ENCODE measurements at places on chromosomes 3 and 15. TPM values are rescaled to one million over a fixed set of nuclear protein-coding genes. Genes with fewer than 3 reads are reported as not detected.

DNA sequence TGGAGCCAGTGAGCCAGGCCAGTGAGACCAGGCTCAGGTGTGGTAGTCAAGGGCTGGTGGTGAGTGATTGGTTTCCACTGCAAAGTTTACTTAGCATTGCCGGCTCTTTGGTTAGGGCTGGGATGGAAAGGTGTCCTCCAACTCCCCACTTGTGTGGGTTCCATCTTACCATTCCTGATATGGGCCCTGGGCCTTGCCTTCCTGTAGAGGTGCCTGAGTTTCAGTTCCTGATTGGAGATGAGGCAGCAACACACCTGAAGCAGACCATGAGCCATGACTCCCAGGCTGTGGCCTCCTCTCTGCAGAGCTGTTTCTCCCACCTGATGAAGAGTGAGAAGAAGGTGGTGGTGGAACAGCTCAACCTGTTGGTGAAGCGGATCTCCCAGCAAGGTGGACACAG is 3.1 kb downstream of the MPI start:
- DNase-seq, result no peak

- no peak for DNase-seq
Measured at GRCh38 chr3:173399044-173399443, 1.5 kb downstream of the NLGN1 start.

- no peak for DNase-seq
Measured at GRCh38 chr3:67662733-67663132, 8.3 kb upstream of the SUCLG2 start.

DNA sequence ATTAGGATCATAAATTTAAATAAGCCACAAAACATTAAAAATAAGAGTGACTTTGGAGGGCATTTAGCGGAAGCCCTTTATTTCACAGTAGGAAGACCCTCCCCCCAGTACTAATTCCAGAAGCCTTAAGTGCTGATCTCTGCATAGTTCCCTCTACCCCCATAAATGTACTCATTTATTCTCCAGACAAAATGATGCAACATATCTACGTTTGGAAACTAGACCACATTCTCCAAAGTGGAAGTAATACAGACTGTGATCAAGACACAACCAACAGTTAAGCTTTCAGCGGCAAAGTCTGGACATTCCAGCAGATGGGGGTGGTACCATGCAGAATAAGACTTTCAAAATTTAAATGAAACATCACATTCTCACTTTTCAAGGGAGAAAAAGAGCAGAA is 44.8 kb upstream of the RPS17 start:
- DNase-seq, result no peak

DNA sequence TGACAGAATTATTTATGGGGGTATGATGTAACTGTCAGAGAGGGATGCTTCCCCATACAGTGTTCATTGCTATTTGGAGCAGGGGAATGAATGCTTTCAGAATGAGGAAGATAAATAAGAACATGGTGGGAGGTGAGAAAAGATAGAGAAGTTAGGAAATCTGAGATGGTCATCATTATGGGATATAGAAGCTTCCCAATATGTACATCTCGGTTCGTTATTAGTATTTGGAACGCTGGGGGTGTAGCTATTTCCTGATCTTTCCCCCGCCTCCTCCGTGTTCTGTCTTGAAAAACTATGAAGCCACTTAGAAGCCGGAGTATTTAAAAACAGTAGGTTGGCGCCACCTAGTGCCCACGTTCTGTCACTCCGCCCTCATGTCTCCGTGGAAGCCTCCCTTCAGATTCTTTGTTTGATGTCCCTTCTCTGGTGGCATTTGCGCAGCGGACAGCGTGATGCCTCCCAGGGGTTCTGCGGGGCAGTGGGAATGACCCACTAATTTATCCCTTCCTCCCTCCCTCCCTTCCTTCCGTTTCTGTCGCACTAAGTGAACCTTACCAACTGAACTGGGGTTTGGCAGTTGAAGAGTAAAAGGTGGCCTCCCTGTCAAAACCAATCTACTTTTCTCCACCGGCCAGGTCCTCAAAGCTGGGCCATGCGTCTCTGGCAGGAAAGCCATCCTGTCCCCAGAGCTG is 184.5 kb downstream of the FEZF2 start:
- no peak for DNase-seq

GRCh38 chr3:173465112-173465511 is 67.6 kb downstream of the NLGN1 start:
- DNase-seq, result no peak

GRCh38 chr15:59904450-59905135 is 99.5 kb upstream of the FOXB1 start:
- DNase-seq, result no peak

GRCh38 chr15:35966781-35967180 is 420.8 kb upstream of the DPH6 start:
- no peak for DNase-seq

DNA sequence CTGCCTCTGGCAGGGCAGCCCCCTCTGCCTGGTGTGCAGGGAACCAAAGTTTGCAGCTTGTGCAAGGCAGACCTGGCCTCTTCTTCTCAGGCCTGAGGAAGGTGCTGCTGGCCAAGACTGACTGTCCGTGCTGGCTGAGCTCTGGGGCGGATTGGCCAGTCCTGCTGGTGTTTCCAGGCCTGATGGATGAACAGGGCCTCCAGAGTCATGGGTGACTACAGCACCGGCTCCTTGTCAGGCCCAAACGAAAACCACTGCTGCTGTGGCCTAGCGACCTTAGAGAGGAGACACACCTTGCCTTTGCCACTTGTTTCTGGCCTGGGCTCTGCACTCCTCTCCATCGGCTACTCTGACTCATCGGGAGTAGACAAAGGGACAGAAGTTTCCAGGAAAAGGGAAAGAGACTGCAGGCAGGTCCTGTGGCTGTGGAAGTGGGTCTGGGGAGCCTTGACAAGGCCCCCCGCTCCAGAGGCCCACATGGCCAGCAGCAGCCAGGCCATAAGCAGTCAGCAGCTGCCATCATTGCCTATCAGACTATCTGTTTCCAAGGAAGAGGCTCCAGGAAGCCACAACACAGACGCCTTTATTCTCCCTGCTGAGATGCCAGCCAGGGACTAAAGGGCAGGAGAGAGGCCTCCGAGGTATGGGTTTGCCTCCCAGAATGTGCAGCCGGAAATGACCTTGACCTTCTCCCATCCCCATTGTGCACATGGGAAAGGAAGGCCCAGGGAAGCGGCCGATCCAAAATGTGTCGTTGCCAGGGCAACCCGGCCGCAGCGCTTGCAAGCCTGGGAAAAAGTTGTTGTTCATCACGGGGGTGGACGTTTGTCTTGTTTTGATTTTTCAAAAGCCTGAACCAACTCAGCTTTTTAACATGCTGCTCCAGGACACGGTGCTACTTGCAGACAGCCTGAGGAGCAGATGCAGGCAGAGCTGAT is 160.5 kb downstream of the CHSY1 start:
- DNase-seq, result no peak

- DNase-seq, result no peak
Measured at GRCh38 chr3:128577711-128578110, 72.9 kb downstream of the RPN1 start.

DNA sequence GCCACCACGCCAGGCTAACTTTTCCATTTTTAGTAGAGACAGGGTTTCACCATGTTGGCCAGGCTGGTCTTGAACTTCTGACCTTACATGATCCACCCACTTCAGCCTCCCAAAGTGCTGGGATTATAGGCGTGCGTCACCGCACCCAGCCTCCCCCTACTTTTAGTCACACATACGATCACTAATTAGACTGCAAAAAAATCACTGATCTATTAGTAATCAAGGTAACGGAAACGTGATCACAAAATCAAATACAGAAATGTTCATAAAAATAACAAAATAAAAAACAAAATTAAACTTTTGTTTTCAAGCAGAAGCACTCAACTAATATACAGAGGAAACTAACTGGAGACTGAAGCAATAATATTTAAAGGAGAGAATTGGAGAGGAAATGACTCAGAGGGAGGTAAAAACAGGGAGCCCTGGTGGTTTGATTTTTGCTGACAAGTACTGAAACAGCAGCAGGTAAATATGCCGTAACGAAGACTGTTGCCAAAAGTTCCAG is 4.6 kb downstream of the WDR53 start:
- DNase-seq, result no peak

- DNase-seq, result no peak
Measured at GRCh38 chr3:16906682-16907081, 21.9 kb downstream of the PLCL2 start.

DNA sequence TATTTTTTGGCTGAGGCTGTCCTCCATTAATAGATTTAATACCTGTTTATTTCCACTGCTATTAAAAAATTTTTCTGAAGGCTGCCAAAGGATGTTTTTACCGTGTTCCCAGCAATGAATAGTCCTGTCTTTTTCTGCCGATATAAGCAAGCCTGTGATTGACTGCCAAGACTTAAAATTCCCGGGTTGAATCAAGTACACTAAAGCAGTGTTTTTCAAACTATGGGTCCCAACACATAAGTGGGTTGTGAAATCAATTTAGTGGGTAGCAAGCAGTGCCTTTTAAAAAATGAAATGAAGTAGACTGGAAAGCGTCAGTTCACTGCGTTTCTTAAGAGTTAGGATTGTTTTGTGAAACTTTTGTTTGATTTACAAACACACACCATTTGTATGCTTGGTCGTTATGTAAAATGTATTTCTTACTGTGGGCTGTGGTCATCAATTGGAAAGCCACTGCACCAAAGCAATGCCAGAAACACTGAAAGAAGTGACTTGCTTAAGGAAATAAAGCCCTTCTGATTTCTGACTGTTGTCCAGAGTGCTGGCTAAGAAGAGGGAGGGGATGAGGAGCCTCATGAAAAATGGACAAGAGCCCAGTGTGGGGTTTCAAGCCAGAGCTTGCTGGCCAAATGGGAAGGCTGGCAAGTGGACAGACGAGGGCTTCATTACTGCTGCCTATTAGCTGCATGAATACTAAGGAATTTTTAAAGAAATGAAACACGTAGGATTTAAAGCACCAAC is 206.0 kb downstream of the THRB start:
- DNase-seq, result no peak

- DNase-seq, result no peak
Measured at GRCh38 chr3:115148142-115148790, 1.2 kb upstream of the ZBTB20 start.

DNA sequence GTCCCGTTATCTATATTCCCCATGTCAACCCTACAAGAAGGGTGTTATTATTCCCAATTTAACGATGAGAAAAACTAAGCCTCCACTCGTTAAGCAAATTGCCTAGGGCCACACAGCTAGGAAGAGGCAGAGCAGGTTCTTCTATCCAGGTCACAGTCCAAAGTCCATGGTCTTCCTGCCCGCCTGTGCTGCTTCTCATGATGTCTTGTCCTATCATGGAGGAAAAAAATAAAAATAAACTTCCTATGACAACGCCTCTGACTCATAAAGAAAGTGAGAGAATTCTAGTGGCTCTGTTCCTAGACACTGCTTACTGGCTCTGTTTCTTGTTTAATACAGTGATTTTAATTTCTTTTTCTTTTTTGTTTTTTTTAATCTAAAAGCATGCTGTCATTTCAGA is 9.7 kb downstream of the COL8A1 start:
- DNase-seq, result no peak

DNA sequence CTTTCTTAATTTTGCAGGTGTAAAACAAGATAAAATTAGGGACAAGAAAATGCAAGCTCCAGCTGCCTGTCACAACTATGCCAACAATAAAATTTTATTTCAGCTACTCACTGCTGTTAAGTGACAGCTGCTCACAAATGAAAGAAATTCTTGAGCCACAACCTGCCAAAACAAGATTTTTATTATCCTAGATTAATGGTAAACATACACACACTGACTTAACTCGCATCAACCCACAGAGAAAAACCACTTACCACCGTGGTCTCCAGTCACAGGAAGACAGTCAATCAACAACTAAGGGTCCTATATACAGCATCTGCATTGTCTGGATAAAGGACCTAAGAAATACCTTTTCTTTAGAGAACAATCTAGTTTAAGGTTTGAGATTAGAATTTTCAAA is 31.3 kb downstream of the EFL1 start:
- no peak for DNase-seq

DNA sequence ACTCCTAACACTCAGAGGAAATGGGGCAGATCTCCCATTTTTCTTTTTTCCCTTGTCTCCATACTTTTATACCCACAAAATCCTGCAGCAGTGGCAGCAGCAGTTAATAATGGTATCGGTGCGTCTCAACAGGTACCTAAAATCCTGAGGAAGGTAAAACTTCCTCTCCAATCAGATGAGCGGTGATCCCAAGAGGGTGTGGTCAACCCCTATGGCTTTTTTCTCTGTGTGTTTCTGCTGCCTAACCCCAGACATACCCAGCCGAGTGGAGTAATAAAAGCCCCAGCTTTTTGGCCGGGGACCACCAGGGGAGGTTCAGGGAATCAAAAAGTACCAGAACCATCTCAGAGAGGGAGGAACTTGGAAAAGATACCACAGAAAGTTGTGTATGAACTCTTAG is 9.1 kb downstream of the GK5 start:
- DNase-seq, result no peak

DNA sequence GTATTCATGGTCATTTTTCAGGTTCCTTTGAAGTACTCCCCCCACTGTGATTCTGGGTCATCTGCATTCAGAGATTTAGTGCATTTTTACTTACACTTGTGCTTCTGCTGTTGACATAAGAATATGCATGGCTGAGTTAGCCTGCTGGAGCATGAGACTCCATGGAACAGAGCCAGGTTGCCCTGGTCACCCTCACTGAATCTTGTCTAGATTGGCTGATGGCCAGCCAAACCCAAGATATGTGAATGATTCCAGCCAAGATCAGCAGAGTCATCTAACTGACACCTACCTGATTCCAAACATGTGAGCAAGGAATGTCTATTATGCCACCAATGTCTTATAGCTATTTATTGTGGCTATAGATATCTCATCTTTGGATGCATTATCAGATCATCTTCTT is 25.1 kb downstream of the DTWD1 start:
- DNase-seq, result no peak

DNA sequence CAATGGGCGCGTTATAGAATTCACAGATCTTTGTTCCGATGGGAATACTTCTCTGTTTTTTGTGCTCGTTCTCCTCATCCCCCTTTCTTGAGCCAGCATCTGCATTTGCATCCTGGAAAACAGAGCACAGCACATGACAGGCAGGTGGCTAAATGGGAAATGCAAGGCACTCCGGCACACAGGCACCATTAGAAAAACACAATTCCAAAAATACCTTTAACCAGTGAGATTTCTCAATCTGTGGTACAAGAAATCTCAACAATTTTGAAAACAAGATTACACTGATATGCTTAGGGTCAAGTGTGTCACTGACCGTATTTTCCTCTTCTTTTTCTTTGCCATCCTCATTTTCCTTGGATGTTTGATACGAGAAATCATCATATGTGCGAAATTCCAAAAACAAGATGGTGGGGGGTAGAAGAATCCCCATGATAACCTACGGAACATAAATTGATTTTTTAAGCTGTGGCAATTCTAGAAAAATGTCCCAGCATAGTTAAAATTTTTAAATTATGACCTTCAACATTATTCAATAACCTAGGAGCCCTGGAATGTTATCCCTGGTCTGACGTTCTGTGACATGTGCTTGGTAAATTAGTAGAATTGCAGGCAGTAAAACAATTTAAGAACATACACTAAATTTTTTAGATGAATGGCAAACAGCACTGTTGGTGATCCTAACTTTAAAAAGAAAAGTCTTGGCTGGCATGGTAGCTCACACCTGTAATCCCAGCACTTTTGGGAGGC is 46.5 kb upstream of the MTMR10 start:
- DNase-seq, result no peak

DUOX2 gene
- 0.36 TPM for total RNA-seq

TTLL13 gene
- total RNA-seq, result 0.49 TPM

IL20RB gene
- 1.8 TPM for total RNA-seq

CPLX3 gene
- total RNA-seq, result not detected

ALDH1A2 gene
- not detected for total RNA-seq

CAPN7 gene
- 25.4 TPM for total RNA-seq

SLC15A2 gene
- 8.3 TPM for total RNA-seq

CACNA1D gene
- total RNA-seq, result not detected

SMAD6 gene
- total RNA-seq, result 0.70 TPM

SPCS1 gene
- total RNA-seq, result 94.3 TPM

POLQ gene
- 28.7 TPM for total RNA-seq
